CD8-positive, alpha-beta T cell (primary cell): ENCODE measurements at places on chromosomes 12 and 14.

GRCh38 chr12:4002601-4003000, 129.4 kb upstream of the PARP11 start:
- DNase-seq, result no peak

DNA sequence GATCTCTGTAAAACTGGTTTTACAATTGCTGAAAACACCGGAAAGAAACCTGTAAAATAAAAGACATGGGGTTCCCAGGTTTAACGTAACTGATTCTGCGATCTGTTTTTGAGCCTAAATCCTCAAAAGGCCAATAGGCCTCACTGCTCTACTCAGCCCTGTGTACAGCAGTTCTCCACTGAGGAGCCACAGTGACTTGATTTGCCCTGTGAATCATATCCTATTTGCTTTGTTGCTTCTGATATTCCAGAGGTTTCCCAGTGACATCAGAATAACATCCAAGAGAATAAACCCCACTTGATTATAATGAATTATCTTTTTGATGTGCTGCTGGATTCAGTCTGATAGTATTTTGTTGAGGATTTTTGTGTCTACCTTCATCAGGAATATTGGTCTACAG, 27.5 kb downstream of the MDM1 start:
- no peak for DNase-seq

GRCh38 chr12:17618831-17619230, 471.2 kb downstream of the RERGL start:
- DNase-seq, result no peak

- DNase-seq, result no peak
These were observed 88.8 kb downstream of the CHGA start for GRCh38 chr14:93011650-93012325.

DNA sequence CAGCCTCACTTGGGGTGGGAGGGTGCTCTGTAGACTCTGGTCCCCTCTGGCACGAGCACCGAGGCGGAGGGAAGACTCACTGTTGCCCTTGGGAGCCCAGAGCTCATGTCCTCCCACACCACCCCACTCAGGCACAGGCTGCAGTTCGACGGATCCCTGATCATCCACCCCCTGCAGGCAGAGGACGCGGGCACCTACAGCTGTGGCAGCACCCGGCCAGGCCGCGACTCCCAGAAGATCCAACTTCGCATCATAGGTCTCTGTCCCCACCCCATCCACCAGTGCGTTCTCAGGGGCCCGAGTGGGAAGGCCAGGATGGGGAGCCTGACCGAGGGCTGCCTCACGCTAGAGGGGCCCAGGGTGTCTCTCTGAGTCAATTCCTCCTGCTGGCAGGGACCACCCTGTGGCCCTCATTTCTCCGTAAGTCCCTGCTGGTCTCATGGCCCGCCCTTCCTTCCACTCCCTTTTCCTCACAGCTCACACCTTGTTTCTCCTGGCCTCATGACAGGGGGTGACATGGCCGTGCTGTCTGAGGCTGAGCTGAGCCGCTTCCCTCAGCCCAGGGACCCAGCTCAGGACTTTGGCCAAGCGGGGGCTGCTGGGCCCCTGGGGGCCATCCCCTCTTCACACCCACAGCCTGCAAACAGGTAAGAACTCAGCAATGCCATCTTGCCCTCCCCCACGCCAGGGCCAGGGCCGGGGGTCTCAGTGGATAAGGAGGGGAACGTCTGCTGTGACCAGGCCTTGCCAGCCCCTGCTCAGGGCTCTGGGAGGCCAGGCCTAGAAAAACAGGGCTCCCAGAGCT, 27.0 kb downstream of the PAPLN start:
- no peak for DNase-seq

- DNase-seq, result no peak
These were observed 87.2 kb downstream of the DAAM1 start for GRCh38 chr14:59275668-59276067.

GRCh38 chr12:128205145-128205544, 61.8 kb upstream of the TMEM132C start:
- DNase-seq, result no peak

DNA sequence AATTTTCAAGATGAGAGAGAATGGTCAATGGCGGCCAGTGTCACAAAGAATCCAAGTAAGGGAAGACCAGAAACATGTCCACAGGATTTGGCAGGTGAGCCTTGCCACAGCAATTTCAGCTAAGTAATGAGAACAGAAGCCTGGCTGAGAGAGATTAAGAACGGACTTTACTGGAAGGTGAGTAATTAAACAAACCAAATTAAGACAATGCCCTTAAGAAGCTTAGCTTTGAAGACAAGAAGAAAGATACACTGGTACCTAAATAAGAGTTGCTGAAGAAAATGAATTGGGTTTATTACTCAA, 145.4 kb upstream of the PLEKHG7 start:
- DNase-seq, result no peak

DNA sequence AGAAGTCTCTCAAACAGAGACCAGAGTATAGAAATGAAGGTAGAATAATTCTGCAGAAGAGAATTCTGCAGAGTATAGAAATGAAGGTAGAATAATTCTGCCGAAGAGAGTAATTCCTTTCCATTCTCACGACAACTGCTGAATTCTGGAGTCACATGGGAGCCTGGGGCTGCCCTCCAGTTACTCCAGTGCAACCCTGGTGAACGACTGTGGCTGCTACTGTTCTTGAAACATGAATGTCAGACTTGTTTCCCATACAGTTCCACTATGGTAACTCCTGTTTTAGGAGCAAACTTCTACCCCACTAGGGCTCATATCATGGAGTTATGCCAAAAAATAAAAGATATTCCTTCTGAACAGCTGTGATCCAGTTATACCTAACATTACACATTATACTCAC, 164.4 kb downstream of the KICS2 start:
- DNase-seq, result no peak

DNA sequence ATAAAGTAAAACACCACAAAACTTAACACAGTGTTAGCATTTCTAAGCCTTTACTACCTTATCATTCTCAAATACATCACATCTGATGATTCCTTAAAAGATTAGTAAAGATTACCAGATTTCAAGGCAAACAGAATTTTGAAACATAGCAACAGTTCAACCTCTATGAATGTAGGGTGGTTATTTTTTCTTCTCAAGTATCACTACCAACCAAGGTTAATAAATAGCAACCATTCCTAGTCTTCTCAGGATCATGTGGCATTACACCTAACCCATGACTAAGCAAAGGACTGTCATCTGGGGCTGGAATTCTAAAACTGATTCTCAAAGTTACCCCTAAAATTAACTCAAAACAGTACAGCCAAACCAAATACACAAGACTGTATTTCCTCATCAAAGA, 39.4 kb upstream of the CSRNP2 start:
- DNase-seq, result no peak

GRCh38 chr12:65728848-65729793, 95.2 kb upstream of the HMGA2 start:
- no peak for DNase-seq

GRCh38 chr12:23662966-23663365, 286.5 kb downstream of the SOX5 start:
- no peak for DNase-seq
